CD4-positive, alpha-beta T cell treated with Interleukin-15 for 4 hours (primary cell): ENCODE measurements at places on chromosomes 2 and 18.

GRCh38 chr2:101120124-101120996 is 30.8 kb downstream of the TBC1D8 start:
- DNase-seq: no peak

DNA sequence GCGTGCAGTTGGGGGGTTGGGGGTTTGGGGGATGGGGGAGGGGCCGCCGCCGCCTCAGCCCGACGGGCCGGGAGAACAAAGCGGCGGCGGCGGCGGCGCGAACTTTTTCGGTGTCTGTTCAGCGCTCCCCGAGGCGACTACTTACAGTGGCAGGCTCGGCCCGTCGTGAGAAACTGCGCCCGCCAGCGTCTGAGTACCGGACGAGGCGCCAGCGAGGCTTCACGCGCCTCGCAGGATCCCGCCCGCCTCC is 172 bp downstream of the PRKD3 start:
- DNase-seq: peak; percentile 74

DNA sequence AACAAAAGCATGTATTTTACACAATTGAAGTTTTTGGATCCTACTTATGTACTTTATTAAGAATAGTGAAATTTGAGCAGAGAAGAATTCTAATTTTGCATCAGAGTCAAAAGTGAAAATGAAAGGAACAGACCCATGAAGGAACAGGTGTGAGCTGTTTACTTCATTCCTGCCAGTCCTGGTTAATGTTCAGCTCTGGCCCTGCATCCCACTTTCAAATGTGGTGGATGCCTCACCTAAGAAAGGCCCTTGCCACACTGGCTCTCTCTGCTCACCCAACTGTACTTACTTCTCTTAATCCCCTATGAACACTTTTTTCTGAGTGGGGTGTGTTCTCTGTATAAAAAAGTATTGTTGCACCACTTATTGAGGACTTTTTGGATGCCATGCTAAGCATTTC is 22.2 kb downstream of the FAM110C start:
- peak; percentile 7 for DNase-seq

GRCh38 chr2:40550085-40550484 is 98.2 kb upstream of the SLC8A1 start:
- DNase-seq: no peak

DNA sequence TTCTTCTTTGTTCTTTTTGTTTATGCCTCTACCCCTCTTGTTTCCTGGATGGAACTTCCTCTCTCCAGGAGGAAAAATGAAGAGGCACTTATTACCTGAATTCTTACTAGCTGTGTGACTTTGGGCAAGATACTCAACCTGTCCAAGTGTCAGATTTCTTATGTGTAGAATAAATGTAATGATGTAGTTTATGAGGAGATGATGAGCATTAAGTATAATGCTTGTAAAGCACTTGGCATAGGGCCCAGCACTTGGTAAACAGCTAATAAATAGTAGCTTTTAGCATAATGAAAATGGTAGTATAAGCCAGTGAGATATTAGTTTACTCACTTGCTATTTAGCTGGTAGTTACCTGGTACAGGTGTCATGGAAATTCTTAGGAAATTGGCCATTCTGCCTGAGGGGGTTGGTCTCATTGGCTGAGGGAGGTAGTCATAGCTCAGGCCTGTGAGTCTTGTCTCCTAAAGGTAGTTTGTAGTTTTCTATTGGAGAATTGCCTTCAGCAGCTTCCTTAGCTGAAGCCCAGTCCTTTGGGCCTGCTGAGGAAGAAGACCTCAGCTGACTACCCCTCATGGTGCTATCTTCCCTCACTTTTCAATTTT is 133.4 kb upstream of the NABP1 start:
- no peak for DNase-seq

DNA sequence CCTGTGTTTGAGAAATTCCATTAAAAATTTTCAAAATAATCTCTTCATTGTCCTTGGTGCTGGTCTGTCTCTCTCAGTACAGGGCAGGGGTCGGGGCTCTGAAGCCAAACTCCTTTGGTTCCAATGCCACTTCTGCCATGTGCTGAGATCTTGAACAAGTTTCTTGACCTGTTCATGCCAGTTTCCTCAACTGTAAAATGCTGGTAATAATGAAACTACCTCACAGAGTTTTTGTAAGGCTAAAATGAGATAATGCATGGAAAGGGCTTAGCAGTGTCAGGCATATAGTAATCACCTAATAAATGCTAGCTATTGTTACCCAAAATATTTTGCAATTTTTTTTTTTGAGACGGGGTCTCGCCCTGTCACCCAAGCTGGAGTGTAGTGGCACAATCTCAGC is 16.9 kb upstream of the MREG start:
- no peak for DNase-seq

- DNase-seq: no peak
Observed at GRCh38 chr18:10841203-10841602, 308.2 kb downstream of the PIEZO2 start.

- no peak for DNase-seq
Observed at GRCh38 chr2:30948857-30949256, 141.6 kb upstream of the CAPN13 start.

DNA sequence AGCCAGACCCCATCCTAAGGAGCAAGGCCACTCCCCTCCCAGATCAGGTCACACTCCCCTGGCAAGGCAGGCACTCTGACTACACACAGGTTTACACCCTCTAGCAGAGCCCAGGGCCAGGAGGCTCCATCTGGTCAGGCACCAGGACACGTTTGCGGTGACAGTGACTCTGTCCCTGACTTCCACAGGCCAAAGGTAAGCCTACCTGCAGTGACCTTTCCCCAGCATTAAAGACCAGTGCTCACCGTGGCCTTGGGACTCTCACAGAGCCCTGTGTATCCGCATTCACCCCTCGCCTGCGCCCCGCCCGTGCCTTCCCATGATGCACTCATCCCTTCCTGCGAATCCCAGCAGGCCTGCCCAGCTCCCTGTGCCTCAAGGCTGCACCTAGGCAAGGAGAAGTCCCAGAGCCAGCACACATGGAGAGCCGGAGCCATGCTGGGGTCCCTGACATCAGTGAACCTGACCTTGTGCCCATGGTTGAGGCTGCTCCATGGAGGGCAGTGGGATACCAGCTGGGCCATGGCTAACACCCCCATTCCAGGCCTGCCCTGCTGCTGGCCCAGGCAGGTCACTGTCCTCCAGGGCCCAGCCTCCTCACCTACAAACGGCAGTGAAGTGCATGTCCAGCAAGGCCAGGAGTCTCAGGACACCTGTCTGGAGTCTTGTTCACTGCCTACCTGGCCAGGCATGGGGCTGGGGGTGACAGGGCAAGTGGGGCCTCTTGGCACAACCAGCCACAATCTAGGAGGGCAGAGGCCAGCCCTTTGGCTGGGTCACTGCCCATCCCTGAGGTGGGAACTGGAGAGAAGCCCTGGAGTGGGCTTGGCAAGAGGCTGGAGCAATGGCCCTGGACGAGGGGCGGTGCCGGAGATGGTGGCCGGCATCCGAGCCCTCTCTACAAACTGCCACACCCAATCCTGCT is 3.0 kb downstream of the NEURL3 start:
- no peak for DNase-seq

DNA sequence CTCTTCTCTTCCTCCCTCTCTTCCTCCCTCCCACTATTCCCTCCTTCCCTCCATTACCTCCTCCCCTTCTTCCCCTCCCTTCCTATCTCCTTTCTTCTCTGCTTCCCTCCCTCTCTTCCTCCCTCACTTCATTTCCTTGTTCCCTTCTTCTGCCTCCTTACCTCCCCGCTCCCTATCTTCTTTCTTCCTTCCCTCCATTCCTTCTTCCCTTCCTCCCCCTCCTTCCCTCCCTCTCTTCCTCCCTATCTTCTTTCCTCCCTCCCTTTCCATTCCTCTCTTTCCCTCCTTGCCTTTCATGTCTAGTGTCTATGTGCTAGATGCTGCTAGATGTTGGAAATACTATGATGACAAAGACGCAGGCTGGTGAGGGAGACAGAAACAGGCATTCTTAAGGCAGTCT is 246.0 kb downstream of the TDRD15 start:
- no peak for DNase-seq

GRCh38 chr2:216371721-216372702 is at the start of gene MARCHF4:
TSS of gene MARCHF4 (minus strand) at chr2:216372483. CDS start at chr2:216370260, 2,223 bp downstream.
- peak; percentile 56 for DNase-seq

GRCh38 chr2:36544638-36545338 is 53.2 kb downstream of the FEZ2 start:
- no peak for DNase-seq

GRCh38 chr2:10926191-10926820 is 14.6 kb downstream of the KCNF1 start:
- no peak for DNase-seq

- DNase-seq: no peak
Observed at GRCh38 chr2:158467248-158467647, 10.5 kb downstream of the PKP4 start.

GRCh38 chr18:55444536-55444935 is 143.5 kb downstream of the TCF4 start:
- DNase-seq: no peak

DNA sequence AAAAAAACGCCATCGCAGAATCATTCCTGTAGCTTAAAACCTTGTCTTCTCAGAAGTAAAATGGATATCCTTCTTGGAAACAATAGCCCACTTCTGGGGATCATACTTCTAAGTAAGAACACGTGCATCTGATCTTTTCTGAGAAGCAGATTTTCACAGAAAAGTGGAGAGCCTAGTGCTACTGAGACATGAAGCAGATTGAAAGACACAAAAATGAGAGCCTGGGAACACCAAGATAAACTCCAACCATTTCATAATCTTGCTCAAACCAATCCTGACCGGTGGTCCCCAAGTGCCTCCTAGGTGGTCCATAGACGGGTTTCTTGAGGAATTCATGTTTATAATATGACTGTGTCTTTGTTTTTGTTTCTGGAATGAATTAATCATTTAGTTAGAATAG is 191.2 kb downstream of the IRS1 start:
- DNase-seq: no peak

GRCh38 chr2:118016911-118017310 is 3.0 kb upstream of the CCDC93 start:
- no peak for DNase-seq

DNA sequence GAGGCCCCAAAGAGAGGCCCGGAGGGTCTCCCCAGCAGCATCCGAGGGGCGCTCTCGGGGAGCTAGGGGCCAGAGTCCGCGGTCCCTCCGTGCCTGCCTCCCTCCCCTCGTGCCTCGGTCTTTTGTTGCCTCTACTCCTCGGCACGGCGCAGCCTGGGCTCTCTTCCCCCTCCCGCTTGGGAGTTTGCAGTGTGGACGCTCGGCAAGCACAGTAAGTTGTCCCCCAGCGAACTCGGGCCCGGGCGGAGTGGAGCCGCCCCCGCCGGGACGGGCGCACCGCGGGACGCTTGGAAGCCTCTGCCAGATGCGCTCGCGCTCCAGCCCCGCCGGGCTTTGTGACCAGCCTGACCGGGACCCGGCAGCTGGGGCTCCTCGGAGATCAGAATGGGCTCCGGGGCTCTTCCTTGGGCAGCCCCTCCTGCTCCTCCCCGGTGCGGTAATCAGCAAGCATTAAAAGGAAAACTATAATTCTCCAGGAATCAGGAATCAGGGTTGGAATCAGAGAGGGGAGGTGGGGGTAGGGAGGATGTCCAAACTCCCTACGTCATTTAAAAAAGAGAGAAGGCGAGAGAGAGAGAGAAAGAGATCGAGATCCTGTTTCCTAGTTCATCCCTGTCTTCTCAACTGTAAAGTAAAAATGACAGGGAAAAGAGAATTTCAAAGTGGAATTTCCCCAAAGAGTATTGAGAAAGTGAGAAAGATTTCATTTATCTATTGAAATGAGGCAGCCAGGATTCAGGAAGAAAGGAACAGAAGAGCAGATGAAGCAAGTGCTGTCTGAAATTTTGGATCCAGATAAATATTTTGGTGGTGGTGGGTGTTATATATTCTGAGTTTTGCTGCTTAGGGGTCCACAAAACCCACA is 786 bp upstream of the TMEM200C start:
- DNase-seq: no peak

DNA sequence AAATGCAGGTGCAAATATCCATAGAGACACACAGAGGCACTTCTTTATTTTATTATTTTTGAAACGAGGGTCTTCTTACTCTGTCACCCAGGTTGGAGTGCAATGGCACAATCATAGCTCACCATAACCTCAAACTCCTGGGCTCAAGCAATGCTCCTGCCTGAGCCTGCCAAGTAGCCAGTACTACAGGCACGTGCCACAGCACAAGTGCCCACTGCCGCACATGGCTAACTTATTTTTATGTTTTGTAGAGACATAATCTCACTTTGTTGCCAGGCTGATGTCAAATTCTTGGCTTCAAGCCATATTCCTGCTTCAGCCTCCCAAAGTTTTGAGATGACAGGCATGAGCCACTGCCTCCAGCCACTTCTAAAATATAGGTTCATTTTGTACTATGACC is 537.6 kb downstream of the THSD7B start:
- no peak for DNase-seq
